ENCODE measurements at places on chromosomes 2 and 18.

GRCh38 chr2:220006152-220006621 is 378.8 kb downstream of the SLC4A3 start:
- no peak for DNase-seq

DNA sequence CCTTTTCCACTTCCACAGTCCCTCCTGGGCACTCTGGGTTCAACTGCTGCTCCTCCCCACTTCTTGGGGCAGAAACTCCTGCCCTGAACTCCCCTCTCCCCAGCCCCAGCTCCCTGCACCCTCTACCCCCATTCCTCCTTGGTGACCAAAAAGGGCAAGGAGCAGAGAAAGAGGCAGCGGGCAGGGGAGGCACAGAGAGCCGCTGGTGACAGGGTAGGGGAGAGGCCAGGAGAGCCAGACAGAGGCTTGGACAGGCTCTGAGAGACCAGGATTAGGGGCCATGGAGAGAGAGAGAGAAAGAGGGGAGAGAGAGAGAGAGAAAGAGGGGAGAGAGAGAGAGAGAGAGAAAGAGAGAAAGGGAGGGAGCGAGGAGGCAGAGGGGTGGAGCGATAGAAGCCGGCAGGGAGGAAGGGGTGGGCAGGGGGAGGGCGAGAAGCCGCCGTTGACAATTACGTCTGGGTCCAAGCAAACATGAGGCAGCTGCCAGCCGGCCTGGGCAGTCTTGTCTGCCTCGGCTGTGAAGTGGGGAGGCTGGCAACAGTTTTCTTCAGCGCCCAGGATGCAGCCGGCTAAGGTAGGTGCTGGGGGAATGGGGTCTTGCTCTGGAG is at the start of gene KCNIP3:
TSS of gene KCNIP3 (plus strand) at position 468 of the 608 bp plus-strand sequence. CDS start at position 560, 92 bp downstream.
- DNase-seq = peak; percentile 57

GRCh38 chr2:72211777-72212485 is 64.3 kb upstream of the CYP26B1 start:
- DNase-seq = no peak

DNA sequence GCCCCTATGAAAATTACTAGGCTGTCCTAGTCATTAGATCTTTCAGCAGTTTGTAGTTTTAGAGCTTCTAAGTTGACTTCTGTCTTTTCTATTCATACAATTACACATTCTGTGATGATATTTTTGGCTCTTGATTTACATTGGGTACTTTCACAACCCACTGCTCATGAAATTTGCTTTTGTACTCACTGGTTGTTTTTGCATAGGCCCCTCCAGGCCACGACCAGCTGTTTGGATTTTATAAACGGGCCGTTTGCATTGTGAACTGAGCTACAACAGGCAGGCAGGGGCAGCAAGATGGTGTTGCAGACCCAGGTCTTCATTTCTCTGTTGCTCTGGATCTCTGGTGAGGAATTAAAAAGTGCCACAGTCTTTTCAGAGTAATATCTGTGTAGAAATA is 193.8 kb downstream of the RPIA start:
- DNase-seq = no peak

DNA sequence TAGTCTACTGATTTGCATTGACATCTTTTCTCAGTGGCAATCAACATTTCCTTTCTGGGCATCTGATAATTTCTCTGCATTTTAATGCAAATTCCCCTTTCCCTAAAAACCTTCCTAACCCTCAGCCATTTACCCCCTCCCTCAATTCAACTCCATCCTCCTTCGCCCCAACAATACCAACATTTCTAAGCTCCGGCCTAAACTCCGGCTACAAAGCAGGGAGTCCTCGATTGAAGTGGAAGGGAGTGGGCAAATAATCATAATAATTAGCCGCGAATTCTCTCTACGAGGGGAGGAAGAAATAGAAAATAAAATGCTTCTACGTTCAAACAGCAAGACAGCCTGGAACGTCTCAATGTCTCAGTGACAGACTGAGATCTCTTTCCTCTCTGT is 4.6 kb downstream of the BCL11A start:
- no peak for DNase-seq

DNA sequence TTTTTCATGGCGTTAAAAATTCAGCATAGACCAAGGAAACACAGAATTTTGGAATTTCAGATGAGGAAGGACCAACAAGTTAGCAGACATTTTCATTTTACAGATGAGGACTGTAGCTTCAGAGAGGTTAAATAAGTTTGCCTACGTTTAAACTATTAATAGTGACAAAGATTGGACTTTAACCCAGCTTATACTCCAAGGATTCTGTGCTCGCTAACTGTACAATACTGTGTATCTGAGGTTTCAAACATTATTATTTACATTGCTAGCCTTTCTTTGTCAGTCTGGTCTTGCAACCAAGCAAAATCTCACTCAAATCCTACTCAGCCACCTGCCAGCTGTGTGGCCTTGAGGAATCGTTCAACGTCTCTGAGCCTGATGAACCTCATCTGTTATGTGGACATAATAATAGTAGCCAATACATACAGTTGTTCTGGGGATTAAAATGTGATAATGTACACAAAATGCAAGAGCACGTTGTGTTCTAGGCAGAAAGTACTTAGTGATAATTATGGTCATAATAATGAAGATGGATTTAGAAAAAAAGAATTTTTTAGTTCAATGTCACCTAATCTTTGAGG is 462.4 kb upstream of the TRIB2 start:
- no peak for DNase-seq

DNA sequence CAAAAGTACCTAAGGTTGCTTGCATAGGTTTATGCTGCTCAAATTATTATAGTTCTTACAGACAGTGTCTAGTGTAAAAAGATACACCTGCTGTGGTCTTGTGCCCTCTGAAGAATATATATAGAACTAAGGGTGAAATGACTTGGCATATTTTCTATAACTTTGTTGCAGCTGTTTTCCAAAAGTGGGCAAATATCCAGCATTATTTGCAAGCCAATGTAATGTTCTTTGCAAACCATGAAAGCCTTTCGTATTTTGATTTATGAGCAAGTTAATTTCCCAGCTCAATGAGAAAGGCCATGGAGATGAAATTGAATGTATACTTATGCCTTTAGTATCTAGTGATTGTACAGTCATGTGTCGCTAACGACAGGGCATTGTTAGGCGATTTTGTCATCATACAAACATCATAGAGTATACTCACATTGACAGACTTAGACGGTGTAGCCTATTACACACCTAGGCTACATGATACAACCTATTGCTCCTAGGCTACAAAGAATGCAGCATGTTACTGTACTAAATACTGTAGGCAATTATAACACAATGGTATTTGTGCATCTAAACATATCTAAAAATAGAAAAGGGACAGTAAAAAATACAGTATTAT is 116.3 kb downstream of the PLCL1 start:
- DNase-seq = no peak

- DNase-seq = no peak
These were observed 819.6 kb upstream of the FSHR start for GRCh38 chr2:49973917-49974368.

DNA sequence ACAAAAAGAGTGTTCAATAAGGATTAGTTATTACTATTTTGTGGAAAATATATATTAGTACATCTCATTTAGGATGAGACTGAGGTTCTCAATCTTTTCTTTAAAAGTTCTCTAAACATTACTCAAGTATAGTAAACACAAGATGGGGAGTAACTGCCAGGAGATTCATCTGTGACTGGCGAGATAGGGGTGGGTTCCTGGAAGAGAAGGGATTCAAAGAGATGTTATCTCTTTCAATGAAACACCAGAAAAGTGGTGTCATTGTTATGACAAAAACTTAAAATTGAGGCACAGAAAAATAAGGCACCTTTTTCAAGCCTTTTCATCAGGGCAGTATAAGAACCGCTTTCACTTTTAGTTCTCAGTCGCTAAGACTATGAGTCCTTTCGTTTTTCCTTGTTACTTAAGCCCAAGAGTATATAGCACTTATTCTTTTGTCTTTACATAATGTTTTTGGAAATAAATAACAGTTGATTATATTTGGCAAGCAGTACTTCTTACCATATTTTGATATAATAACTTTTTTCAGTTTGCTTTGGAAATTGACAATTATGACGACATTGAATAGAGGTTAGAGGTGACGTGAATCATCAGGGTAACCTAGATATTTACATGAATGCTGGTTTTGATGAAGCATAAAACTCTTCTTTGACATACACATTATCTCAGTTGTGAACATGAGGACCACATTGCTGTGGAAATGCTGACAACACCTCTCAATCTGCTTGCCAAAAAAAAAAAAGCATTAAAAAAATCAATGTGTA is 393.9 kb upstream of the TCF4 start:
- DNase-seq = no peak

DNA sequence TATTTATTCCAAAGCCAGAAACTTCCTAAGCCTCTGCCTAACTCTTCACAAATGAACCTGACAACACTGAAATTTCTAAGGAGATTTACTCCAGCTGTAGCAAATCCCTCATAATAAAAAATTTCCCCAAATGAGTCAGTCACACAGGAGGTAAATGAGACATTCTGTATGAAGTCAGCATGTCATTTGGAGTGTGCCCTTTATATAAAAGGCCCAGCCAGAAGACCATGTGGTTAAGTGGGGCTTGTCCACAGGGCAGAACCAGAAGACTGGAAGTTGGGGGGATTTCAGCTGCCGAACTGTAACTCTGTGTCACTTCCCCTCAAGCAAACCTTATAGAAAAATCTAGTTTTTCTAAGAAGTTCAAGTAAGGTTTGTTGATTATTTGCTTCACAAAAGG is 30.2 kb downstream of the NRP2 start:
- DNase-seq = no peak

GRCh38 chr18:5918205-5918858 is 23.0 kb upstream of the TMEM200C start:
- DNase-seq = no peak

DNA sequence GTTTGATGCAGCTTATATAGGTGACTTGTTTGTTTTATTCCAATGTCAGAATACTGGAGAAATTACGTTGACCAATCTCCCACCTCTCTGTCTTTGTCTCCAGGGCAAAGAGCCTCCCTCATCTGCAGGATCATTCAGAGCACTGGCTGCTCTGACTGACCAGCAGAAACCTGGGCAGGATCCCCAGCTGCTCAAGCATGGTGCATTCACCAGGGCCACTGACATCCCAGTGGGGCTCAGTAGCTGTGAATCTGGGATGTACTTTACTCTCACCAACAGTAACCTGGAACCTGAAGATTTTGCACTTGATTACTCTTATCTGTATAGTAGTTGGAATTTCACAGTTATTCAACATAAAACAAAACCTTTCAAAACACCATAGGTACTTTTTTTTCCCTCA is 235.9 kb downstream of the ANKRD36 start:
- no peak for DNase-seq

DNA sequence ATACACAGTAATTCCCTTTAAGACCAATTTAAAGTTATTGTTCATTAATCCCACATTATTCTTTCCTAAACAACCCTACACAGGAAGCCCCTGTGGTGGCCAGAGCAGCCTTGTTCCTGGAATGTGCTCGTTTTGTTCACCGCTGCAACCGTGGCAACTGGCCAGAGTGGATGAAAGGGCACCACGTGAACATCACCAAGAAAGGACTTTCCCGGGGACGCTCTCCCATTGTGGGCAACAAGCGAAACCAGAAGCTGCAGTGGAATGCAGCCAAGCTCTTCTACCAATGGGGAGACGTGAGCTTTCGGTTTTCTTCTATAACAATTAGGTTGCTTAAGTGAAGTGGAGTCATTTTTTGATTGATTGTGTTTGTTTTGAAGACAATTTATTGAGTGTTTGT is 101.0 kb downstream of the UNC80 start:
- DNase-seq = no peak

DNA sequence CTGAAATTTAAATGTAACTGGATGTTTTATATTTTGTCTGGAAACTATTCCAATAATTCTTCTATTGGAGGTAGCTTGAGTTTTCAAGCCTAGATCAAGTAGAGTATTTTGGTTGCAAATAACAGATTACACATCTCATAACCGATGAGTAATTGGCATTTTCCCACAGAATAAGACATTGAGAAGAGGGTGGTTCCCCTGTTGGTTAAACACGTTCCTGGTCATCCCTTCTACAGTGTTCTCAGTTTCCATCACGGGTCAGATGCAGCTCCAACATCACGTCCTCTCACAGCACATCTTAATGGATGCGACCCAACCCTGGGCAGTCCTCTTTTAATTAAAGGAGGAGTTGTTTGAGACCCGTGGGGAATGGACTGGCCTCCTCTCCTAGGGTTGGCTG is 149.0 kb upstream of the ZNF516 start:
- no peak for DNase-seq

DNA sequence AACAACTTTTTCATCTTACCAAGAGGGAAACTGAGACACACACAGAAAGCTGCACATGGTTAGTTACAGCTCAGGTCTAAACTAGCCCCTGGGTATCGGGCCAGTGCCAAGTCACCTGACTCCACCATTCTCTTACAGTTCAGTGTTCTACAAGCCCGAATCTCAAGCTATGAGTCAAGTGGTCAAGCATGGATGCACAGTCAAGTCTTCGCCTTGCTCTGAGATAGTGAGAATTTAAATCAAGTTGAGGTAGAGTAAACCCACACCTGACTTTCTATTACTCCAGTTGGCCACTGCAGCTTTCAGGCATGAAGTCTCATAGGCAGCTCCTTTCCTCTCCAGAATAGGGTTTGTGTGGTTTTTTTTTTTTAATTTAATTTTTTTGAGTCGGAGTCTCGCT is 34.5 kb upstream of the ARL5A start:
- DNase-seq = no peak

DNA sequence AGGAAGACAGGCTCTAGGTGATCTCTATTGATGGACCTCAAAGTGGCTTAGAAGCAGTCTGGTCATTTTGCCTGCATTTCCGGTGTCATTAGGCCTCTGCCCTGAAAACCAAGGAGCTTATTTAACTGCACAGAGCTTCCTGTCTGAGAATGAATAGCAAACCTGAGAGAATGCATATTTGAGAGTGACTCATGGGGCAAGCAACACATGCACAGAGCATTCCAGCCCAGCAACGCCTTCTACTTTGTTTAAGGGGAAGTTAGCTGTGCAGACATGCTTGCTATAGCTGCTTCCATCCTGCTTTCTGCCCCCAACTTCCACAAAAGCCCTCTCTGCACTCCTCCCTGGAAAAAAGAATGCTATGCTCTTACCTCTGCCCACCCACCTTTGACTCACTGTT is 232.8 kb downstream of the GRB14 start:
- DNase-seq = no peak

DNA sequence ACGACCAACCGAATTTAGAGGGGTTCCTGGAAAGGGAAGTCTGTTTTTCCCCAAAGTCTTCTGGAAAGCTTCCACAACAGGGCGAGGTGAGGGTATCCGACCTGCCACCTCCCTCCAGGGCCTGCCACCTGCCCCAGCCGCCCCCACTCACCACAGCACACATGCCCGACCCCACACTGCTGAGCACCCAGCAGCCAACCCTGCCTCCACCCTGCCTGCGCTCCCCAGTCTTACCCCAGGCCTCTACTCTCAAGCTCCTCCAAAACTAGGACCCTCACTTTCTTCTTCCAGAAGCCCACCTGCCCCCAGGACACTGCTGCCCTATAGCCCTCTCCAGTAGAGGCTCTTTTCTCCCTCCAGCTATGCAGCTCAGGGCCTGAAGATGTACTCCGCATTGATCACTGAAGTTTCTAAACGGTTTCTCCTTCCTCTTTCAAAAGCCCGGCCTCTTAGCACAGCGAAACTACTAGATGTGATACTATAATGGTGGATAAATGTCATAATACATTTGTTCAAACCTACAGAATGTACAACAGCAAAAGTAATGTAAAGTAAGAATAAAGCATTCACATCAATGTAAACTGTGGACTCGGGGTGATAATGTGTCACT is 128.8 kb upstream of the SLC1A4 start:
- no peak for DNase-seq

- no peak for DNase-seq
These were observed 11.3 kb upstream of the CHRNA1 start for GRCh38 chr2:174775571-174775980.

- no peak for DNase-seq
These were observed 7.1 kb downstream of the SPRED2 start for GRCh38 chr2:65425276-65425675.
